ENCODE measurements at places on chromosomes 7 and 10.
A peak's percentile ranks its signal among the peaks of the same experiment; 100 is the strongest.

GRCh38 chr7:107742678-107743566 lies 1.0 kb upstream of the CBLL1 start:
- no peak for DNase-seq

DNA sequence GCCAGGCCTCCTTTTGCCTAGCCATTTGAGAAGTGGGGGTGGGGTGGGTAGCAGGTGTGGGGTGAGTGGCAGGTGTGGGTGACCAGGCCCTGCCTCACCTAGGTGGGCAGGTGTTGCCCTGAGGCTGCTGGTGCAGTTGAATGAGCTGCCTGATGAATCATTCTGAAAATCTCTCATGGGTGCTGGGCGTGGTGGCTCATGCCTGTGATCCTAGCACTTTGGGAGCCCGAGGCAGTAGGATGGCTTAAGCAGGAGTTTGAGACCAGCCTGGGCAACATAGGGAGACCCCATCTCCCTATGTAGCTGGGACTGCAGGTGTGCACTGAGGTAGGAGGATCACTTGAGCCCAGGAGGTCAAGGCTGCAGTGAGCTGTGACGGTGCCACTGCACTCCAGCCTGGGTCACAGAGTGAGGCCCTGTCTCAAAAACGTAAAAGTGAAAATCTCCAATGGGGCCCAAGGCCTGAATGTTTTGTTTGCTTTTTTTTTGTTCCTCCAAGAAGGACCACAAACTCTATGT lies 17.7 kb downstream of the TSPAN14 start:
- DNase-seq = no peak

GRCh38 chr7:70657989-70658632 lies 473.8 kb upstream of the GALNT17 start:
- DNase-seq = no peak

DNA sequence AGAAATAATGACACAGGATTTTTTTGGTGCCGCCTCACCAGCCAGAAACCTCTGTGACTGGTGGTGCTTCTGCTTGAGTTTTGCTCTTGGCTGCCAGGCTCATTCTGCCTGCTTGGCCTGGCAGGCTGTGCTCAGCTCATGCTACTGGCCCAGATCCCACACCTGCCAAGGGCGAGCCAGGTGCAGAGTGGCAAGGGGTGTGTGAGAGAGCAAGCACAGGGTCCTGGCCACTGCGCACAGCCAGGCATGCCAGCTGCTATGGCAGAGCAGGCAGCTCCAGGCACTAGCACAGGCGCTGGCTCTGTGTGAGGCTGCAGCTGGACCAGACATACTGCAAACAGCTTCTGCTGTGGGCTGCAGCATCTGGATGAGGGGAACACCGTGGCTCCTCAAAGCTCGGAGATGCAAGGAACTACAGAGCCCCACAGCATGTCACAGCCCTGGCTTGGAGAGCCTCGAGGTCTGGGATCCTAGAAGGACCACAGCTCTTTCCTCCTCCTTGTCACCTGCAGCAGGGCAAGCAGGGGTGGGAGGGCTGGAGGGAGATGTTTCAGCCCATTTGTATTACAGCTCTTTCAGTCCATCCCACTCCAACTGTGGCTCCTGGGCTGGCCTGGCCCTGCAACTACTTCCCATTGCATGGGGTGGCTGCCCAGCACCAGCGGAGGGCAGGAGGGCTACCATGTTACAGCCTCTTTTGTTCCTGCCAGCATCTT lies 313.4 kb upstream of the SEMA3C start:
- DNase-seq = no peak

DNA sequence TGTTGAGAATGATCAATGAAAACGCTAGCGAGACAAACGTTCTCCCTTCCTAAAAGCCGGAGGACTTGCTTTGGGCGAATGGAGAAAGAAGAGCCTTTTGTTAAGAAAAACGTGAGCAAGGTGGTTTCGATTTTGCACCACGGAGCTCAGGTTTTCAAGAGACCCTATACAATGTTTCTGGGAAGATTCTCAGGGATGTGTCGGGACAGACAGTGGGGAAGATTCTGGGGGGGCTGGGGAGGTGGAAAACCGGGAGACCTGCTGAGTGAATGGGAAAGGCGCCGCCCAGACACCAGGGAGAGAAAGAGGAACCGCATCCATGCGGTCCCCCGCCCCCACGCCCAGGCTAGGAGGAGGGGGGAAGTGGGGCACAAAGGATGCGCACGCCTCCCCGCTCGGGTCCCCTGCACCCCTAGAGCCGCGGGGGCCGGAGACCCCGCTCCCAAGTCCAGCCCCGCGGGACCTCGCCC lies 745 bp downstream of the YWHAG start:
- DNase-seq = no peak

- peak; percentile 39 for DNase-seq
Measured at GRCh38 chr7:39073432-39073831, 95.7 kb downstream of the POU6F2 start.

DNA sequence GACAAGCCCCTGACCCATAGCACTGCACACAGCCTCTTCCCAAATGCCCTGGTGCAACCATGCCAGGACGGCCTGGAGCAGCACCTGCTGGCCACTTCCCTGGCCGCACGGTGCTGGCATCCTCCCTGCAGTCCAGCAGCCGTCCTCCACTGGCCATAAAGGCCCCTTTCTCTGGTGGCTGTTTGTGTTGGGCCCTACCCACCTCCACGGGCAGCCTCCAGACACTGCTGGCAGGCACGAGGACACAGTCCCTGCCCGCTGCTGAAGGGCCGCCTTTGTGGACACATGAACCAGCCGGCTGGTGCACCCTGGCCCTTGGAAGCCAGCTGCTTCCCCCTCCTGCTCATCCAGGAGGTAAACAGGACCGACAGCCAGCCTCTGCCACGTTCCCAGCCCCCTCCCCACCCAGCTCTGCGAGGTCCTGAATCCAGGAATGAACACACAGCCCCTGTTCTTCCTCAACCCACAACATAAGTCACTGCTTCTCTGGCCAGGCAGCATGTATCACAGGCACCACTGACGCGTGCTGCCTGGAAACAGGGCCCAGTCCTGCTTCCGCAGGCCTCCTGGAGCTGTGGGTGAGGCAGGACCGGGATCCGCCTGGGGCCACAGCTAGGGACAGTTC lies 43.8 kb downstream of the SPOCK2 start:
- DNase-seq = no peak

Measured in D721Med (cell line).